ENCODE measurements at places on chromosomes 5 and 9. TPM values are rescaled to one million over a fixed set of nuclear protein-coding genes. Genes with fewer than 3 reads are reported as not detected.

Gene SH3TC2
- total RNA-seq: 1.3 TPM

Gene SVEP1
- total RNA-seq: 2.8 TPM

Gene CXCL14
- total RNA-seq: 1.2 TPM

Gene NR2F1
- total RNA-seq: 1.5 TPM

Gene PDE6A
- not detected for total RNA-seq

Gene KLHL9
- total RNA-seq: 22.6 TPM

Gene FAM169A
- total RNA-seq: 30.1 TPM

Gene GLRA1
- not detected for total RNA-seq

Gene DUSP1
- total RNA-seq: 49.4 TPM

Gene IARS1
- total RNA-seq: 97.0 TPM

Gene DAP
- 30.0 TPM for total RNA-seq

Gene BSPRY
- total RNA-seq: 0.32 TPM

Gene HK3
- total RNA-seq: not detected

Gene OLFM1
- total RNA-seq: 6.3 TPM

Gene CCDC192
- not detected for total RNA-seq

Gene GABRB2
- total RNA-seq: 3.3 TPM

Gene TICAM2
- 0.63 TPM for total RNA-seq

Gene SLC46A2
- total RNA-seq: not detected

Gene SPINK7
- not detected for total RNA-seq

Gene PCDHB14
- 21.2 TPM for total RNA-seq

Gene DOCK2
- 3.3 TPM for total RNA-seq
